ENCODE measurements at places on chromosomes 5 and 9.

DNA sequence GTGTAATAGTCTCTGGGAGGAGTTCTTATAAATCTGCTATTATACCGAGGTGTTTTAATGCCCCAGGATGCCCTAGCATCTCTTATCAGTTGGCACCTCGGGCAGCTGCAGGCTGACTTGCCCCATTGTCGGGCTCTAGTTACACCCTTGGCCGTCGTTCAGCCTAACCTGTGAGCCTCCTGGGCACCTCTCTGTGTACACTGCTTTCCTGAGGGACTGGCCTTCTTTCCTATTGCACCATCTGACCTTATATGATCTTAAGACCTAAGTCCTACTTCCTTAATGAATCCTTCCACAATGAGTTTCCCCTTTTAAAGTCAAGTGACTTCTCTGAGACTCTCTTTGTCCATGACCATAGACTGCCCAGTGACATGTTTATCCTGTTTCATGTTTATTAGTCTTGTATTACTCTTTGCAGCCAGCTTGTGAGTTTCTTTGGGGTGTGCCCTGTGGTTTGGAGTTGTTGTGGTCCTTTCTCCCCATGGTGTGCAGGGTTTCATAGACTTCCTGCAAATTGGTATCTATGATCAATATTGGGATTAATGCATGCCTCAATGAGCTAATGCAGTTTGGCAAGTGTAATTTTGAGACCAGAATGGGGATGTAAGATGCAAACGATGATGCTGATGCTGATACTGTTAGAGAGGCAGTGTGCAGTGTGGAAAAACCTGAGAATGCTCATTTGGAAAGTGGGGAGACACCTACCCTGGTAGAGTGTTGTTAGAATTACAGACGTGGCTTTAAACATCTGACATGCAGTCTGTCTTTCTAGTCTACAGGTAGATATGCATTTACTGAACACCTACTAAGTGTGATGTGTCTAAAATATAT lies 4.9 kb downstream of the DAPK1 start:
- no peak for DNase-seq

GRCh38 chr5:58440901-58441460 lies 18.9 kb downstream of the PLK2 start:
- no peak for DNase-seq

GRCh38 chr5:83563631-83564030 lies 92.1 kb downstream of the VCAN start:
- DNase-seq = no peak

GRCh38 chr5:87242242-87242641 lies 25.4 kb upstream of the RASA1 start:
- no peak for DNase-seq

DNA sequence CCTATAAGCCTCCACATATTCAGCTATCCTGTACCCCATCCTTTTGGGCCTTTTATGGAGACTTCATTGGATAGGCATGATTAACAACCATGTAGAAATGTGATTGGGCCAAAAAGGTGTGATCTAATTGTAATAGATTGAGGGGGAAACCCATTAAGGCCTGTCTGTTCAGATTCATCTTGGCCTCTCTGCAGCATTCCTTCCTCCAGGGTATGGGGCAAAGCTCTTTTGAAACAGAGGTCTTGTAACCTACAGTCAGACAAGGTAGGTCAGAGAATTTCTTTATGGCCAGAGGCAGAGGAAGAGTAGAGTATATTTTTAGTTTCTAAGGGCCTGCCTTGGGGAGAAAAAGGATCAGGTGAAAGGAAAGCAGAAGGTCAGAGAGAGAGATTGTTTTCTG lies 98.5 kb downstream of the INVS start:
- DNase-seq = no peak

DNA sequence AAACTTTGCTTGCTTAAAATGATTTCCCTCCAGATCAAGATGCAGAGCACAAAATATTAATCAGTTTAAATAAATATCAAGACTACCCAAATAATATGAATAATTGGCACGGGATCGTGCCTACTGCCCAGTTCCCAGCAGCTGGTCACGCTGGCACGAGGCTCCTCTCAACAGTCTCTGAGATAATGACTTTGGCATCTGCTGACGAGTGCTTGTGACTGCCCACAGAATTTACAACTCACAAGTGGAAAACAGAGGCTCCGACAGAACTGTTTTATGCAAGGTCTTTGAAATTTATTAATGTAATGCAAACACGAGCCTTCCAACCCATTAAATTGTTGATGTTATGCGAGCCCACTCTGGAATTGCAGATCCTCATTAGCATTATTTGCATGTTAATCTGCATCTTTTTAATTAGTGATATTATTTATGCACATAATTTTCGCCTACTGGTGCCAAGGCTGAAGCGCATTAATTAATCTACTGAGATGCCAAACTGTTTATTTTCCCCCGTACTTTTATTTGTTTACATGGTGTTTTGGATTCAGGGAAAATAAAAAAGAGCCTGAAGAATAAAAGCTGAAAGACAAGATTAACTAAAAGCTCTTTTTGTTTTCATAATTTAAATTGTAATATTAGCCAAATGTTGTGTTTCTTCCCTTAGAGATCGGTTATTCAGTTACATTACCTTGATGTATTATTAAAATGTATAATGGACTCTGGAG lies 369.3 kb upstream of the IRX1 start:
- DNase-seq = no peak

- no peak for DNase-seq
These were observed 488.7 kb upstream of the CYLC2 start for GRCh38 chr9:102506406-102506805.

- no peak for DNase-seq
These were observed 365.5 kb downstream of the KCNN2 start for GRCh38 chr5:114727358-114727757.

DNA sequence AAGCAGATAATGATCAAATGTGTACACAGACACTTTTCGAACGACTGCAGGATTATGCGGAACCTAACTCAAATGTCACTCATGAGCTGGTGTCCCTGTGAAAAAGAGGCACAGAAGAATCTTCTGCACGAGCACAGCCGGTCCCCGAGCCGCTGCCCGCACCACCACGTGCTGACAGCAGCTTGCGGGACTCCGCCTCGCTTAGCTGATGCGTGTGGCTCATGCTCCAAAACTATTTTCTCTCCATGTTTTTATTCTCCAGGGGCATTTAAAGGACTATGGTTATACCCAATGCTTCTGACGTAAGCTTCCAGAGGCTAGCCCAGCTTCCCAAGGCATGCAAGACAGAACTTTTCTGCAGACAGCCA lies 9.5 kb downstream of the SEC16A start:
- DNase-seq = no peak
